ENCODE measurements at places on chromosomes 6 and 20. TPM values are rescaled to one million over a fixed set of nuclear protein-coding genes. Genes with fewer than 3 reads are reported as not detected.

GRCh38 chr6:15242937-15243614 lies 2.8 kb upstream of the JARID2 start:
- no peak for DNase-seq

GRCh38 chr6:166573511-166574216 lies 12.8 kb downstream of the RAMACL start:
- peak; percentile 25 for DNase-seq

DNA sequence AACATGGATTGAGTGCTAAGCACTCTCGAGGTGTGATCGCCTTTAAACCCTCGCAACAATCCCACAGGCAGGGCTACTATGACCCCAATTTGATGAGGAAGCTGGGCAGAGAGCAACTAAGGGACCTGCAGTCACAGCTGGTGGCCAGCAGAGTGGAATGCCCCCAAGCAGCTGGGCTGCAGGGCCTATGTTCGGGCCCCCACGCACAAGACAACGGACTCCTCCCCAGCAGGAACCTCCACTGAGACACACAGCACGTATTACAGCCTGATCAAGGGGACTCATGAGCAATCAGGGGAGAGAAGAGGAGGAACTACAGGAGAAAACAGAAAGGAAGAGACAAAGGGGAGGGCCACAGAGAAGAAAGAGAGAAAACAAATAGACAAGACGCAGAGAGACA lies 21.7 kb downstream of the CST7 start:
- DNase-seq: peak; percentile 21

DNA sequence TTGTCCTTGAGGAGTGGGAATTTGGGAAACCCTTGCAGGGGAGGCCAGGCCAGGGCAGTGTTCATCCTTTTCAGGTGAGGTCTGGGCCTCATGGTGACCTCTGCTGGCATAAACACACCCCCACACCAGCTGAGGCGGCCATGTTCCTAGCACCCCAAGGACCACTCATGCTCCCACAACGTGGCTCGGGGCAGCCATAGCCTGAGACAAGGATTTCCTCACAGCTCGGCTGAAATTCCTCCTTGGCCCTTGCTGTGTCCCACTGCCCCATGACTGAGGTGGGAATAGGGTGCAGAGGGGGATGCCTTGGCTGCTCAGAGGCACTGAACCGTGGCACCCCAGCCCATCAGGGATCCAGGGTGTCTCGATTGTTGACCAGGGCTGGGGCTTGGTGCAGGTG lies 27.3 kb upstream of the SPDEF start:
- DNase-seq: no peak

DNA sequence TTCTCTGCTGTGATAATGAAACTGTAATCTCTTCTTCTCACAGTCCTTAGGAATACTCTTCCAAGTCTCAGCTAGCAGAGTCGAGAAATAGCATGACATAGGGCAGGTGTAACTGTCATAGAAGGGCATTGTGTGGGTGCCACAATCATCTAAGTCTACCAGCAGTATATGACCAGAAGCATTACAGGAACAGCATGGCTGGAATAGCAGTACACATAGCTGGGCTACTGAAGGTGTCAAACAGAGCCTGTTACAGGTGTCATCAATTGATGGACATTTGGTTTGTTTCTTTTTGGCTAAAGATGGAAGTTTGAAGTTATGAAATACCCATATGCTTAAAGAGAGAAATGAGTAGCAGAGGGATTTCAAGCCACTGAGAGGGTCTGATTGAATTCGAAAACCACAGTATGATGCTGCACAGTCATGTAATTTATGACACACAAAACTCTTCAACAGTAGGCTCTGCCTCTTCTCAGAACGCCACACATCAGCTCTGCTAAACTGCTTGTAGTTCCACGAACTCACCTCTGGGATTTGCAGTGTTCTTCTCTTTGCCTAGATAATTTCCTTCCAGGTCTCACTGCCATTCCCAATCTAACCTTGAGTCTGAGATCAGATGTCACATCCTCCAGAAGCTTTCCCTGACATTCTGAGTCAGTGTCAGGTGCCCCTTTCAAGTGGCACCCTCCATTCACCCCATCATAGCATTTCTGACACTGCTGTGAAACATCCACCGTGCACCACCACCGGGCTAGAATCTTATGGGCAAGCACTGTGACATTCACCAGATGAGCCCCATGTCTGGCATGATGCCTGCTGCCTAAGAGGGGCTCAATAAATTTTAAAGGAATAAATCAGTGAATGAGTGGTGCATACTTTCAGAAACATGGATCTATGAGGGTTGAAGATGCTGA lies 151.0 kb downstream of the ADAT2 start:
- DNase-seq: no peak

ID1 gene
- total RNA-seq: 244 TPM

CYP21A2 gene
- 2.3 TPM for total RNA-seq

SH3BGRL2 gene
- total RNA-seq: 65.8 TPM

GRCh38 chr6:107847844-107848802 lies 24.0 kb upstream of the SCML4 start:
- peak; percentile 96 for DNase-seq

DNA sequence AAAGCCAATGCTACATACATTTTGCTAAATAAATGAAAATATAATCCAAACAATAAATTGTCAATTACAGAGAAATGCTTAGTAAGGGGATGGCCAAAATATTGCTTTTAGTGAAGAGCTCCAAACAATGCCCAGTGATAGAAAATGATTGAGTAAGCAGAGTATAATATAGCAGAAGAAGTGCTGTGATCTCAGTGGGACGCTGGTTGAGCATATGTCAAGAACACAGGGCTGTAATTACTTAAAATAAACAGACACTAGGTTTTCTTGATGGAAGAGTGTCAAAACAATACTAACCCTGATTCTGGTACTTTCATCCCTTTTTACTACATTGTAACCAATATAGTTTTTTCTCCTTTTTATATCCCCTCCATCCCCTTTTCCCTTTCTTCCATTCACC lies 150.3 kb downstream of the GRIK2 start:
- DNase-seq: no peak

GRCh38 chr6:166308033-166308768 lies at the start of gene PRR18:
TSS of gene PRR18 (minus strand) at chr6:166308392. CDS start at chr6:166308142, 250 bp downstream.
- no peak for DNase-seq

DNA sequence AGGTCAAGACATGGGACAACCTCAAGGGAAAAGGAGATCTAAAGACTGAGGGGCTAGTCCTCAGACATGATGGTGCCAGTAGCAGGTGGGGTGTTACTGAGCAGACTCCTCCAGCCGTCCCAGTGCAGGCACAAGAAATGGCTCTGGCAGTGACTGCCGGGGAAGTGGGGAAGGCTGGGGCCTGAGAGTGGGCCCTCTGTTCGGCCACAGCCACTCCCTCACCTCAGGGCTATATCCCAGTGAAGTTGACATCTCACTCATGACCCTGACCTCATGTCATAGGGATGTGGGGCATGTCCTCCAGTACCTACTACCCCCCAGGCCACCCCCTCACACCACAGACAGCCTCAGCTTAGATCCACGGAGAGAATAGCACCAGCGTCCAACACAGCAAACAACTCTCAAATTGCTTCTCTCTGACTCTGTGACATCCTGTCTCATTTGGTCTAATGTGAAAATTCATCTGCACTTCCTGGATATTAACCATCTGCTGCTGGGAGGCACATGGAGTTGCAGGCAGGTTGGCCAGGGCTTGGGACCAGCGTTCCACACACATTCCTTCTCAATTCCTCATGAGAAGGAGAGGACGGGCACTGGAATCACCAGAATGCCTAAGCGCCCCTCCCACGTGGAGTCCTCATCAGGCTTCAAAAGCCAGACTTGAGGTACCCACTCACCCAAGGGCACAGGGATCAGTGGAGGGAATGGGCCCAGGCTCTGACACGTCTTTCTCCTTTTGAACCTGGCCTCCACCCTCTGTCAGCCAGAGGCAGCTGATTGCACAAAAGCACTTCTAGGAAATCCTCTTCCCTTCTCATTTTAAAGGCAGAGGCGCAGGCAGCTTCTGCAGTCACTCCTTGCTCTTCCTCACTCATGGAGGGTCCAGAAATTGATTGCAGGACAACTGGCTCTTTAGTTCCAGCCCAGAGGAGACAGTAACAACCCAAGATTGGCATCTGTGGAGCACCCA lies 163.6 kb upstream of the CST7 start:
- DNase-seq: no peak

CRISP3 gene
- 0.20 TPM for total RNA-seq

GRCh38 chr6:25746968-25747367 lies 7.6 kb upstream of the SLC17A4 start:
- no peak for DNase-seq

GFOD1 gene
- 23.9 TPM for total RNA-seq

Measured in upper lobe of left lung (tissue), 6 donors.